ENCODE measurements at places on chromosomes 5 and 9.

- no peak for DNase-seq
Observed at GRCh38 chr5:96788112-96788749, 19.5 kb downstream of the ERAP1 start.

DNA sequence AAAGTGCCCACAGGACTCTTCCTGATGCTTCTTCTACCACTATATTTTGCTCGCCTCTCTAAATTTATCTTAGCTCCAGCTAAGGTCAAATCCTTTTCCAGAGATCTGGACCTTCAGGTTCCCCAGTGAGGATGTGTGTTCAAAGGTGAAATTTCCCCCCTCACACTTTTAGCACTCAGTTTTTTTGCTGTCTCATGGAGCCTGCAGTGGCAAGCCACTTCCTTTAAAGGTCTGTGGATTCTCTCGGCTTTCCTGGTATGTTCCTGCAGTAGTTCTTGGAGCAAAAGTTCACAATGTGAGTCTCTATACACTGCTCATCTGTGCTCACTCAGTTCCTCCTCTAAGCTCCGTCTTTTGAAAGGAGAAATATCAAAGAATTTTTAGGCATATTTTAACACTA, 181.4 kb downstream of the LURAP1L start:
- no peak for DNase-seq

- no peak for DNase-seq
Observed at GRCh38 chr5:177040814-177041420, 18.4 kb downstream of the ZNF346 start.

DNA sequence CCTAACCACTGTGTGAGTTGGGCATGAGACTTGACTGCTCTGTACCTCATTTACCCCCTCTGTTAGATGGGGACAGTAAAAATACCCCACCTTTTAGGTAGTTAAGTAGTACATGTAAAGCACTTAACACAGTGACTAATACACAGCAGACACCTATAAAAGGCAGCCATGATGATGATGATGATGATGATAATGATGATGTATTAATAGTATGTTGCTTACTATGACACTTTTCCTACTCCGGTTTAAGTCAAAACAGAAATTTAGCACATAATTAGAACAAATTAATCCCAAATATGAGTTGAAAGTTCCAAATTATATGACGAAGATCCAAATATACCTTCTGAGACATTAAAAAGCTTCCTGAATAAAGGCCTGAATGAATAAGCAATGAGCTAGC, 222.1 kb downstream of the GAPVD1 start:
- no peak for DNase-seq

- no peak for DNase-seq
Observed at GRCh38 chr5:96747720-96748119, 60.0 kb downstream of the ERAP1 start.

DNA sequence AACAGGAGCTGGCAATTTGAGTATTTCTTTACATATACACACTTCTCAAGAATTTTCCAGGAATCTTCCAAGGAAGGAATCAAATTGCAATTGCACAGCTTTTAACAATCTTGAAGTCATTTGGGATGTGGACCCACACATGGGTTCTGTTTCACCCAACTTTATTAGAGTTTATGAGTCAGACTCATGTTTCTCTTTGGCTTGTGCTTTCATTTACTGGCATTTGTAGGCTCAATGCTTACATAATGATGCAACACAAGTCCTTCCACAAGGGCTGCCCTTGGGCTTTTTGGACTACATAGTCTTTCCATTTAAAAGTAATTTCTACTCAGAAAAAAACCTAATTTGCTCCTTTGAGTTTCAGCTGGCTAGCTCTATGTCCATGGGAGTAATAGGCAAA, 4.6 kb upstream of the CDC37L1 start:
- DNase-seq, result no peak

DNA sequence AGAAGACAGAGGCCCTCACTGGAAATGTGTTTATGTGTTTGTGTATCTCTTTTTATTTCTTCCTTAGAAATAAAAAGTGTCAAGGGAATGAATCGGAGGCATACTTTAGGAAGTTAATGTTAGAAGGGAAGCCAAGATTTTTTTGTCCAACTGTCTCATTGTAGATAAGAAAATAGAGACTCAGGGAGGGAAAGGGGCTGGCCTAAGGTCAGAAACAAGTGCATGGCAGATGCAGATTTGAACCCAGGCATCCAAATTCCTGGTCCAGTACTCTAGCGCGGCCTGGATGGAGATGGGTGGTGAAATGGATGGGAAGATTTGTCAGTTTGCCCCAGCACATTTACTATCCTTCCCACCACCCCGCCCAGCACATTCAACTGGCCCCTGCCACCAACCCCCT, 19.8 kb upstream of the TNIP1 start:
- DNase-seq, result no peak

DNA sequence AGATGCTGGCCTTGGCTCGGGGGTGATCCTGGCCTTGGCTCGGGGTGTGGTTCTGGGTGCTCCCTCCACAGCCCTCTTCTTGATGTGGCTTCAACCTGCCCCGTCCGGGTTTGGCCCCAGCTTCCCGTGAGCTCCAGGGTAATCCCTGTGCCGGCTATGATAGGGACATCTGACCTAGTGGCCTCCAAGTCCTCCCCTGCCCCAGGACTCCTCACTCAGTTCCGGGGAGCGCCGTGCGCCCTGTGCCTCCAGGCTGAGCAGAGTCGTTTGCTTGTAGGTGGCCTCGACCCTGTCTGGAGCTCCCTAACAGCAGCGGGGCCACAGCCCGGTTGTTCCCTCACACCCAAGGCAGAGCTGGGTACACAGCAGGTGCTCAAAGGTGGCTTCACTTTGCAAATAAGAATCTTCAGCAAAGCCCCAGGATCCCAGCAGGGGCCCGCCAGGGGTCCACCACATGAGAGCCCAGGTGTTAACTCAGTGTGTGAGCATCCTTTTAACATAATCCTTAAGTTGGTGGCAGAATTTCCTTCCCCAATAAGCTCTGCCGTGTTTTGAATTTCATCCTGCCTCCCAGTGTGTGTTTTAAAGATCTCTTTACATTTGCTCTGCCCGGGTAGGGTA, 32.3 kb upstream of the CEP72 start:
- DNase-seq, result no peak

GRCh38 chr5:16819522-16820167, 116.4 kb downstream of the MYO10 start:
- no peak for DNase-seq

GRCh38 chr9:131867611-131868192, 127.8 kb upstream of the RAPGEF1 start:
- DNase-seq, result no peak

- no peak for DNase-seq
Observed at GRCh38 chr5:167678481-167678880, 613.0 kb upstream of the WWC1 start.

DNA sequence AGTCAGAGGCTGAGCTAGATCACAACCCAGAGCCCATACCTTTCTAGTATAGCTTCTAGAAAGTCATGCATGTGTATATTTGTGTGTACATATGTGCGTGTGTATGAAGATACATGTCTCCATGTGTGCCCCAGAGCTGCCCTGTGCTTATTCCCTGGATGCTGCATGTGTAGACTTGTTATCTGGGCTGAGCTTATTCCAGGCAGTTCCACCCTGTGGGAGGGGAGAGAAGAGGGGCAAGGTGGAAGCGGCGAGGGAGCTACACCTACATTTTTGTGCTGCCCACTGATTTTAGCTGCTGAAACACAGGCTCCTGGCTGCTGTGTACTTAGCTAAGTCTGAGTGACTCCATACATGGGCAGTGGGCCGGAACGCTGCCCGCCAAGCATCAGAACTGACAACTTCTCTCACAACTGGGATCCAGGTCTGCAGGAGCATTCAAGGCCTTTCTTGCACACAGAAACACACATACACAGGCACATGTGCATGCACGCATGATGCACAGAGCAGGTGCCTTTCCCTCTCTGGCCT, 38.0 kb upstream of the XPA start:
- DNase-seq, result no peak

- DNase-seq, result peak; percentile 66
Observed at GRCh38 chr5:76715736-76716455, at the start of gene F2R. F2R (plus strand) TSS chr5:76716126; CDS start chr5:76716308, 182 bp downstream.

- no peak for DNase-seq
Observed at GRCh38 chr9:15641291-15641690, 88.4 kb downstream of the CCDC171 start.

- no peak for DNase-seq
Observed at GRCh38 chr5:66151030-66151429, 6.9 kb downstream of the SREK1 start.
